CD8-positive, alpha-beta memory T cell (primary cell): ENCODE measurements at places on chromosomes 2 and 18. TPM values are rescaled to one million over a fixed set of nuclear protein-coding genes. Genes with fewer than 3 reads are reported as not detected.

Gene SERPINB3
- polyA plus RNA-seq = not detected

Gene COX7A2L
- polyA plus RNA-seq = 172 TPM

Gene NEURL3
- polyA plus RNA-seq = not detected

Gene SERPINB8
- polyA plus RNA-seq = 14.9 TPM

Gene SLC5A6
- polyA plus RNA-seq = 21.0 TPM
